Renal cortical epithelial cell (primary cell): ENCODE measurements at places on chromosomes 3 and 15.

- no peak for DNase-seq
Observed at GRCh38 chr3:135352213-135352612, 557.2 kb downstream of the EPHB1 start.

GRCh38 chr3:189845069-189845468 lies 213.9 kb downstream of the TP63 start:
- DNase-seq, result no peak

GRCh38 chr3:36891701-36892160 lies 53.1 kb downstream of the TRANK1 start:
- DNase-seq, result no peak

DNA sequence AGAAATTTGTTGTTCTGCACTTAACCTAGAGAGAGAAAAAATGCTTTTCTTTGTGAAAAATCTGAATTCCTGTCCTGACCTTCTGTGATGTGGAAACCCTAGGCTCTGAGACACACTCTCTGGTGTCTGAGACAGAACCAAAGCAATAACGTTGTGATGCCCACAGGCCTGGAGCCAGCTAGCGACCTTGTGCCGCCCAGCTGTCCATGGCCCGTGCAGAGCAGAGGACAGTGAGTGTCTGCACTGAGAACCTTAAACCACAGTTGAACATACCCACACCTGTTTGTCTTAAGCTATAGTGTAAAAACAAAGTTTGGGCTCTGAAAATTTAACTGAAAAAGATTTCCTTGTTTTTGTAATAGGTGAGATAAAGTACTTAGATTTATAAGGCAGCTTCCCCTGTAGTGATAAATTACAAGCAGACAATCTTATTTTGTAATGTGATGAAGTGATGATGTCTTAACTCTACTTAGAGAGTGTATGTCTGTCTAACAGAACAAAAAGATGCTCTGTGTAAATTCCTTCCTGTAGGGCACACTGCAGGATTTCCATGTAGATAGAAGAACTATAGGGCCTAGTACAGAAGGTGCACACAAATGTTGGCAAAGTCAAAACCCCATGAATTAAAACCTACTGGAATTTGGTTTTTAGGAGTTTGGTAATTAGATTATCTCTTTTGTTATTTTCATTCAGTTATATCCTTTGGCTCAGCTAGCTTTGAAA lies 62.7 kb downstream of the SNRK start:
- no peak for DNase-seq

- no peak for DNase-seq
Observed at GRCh38 chr3:114207768-114208167, 28.9 kb upstream of the DRD3 start.

- DNase-seq, result no peak
Observed at GRCh38 chr3:66552846-66553245, 52.0 kb upstream of the LRIG1 start.

DNA sequence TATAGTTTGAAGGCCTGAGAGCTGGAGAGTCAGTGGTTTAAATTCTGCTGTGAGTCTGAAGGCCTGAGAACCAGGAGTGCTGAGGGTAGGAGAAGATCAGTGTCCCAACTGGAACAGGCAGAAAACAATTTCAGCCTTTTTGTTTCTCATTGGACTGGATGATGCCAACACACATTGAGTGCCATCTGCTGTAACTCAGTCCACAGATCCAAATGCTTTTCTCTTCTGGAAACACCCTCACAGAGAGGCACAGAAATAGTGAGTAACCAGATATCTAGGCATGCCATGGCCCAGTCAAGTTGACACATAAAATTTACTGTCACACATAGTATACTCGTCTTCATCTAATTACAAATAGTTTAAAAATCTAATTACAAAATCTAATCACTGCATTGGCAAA lies 100.8 kb downstream of the NEO1 start:
- DNase-seq, result no peak
